ENCODE measurements at places on chromosomes 3 and 15.
A peak's percentile ranks its signal among the peaks of the same experiment; 100 is the strongest.

DNA sequence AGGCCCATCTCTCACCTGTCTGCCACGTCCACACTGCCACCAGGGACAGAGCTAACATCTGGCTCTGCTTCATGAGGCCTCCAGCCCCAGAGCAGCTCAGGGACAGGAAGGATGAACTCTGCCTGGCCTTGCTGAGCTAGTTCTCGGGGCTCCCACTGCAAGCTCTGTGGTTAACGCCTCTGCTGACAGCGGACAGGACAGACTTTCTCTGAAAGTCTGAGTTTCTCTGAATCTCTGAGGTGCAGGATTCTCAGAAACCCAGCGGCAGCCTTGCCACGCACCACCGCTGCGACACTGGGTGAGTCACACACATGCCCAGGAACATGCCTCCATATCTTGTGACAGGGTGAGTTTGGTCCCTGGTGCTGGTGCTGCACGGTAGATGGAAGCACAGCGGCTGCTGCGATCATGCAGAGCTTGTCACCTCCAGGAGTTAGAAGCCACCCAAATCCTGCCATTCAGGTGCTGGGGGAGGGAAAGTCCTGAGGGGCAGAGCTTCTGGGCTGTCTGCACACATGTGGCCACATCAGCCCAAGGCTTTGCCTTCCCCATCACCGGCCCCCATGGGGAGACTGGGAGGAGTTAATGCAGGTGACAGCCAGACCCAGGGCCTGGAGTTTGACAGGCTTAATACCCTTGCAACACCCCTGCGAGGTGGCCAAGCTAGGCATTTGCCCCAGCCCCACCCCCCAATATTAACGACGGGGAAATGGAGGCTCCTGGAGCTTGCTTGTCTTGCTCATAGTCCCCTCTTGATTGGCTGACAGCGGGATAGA lies 267.0 kb downstream of the PLCL2 start:
- no peak for DNase-seq

- DNase-seq, result no peak
Observed at GRCh38 chr3:18740631-18741583, 315.8 kb upstream of the SATB1 start.

GRCh38 chr15:40301467-40302179 lies 6.1 kb downstream of the PLCB2 start:
- no peak for DNase-seq

GRCh38 chr3:69879051-69879450 lies 120.5 kb upstream of the SAMMSON start:
- DNase-seq, result no peak

DNA sequence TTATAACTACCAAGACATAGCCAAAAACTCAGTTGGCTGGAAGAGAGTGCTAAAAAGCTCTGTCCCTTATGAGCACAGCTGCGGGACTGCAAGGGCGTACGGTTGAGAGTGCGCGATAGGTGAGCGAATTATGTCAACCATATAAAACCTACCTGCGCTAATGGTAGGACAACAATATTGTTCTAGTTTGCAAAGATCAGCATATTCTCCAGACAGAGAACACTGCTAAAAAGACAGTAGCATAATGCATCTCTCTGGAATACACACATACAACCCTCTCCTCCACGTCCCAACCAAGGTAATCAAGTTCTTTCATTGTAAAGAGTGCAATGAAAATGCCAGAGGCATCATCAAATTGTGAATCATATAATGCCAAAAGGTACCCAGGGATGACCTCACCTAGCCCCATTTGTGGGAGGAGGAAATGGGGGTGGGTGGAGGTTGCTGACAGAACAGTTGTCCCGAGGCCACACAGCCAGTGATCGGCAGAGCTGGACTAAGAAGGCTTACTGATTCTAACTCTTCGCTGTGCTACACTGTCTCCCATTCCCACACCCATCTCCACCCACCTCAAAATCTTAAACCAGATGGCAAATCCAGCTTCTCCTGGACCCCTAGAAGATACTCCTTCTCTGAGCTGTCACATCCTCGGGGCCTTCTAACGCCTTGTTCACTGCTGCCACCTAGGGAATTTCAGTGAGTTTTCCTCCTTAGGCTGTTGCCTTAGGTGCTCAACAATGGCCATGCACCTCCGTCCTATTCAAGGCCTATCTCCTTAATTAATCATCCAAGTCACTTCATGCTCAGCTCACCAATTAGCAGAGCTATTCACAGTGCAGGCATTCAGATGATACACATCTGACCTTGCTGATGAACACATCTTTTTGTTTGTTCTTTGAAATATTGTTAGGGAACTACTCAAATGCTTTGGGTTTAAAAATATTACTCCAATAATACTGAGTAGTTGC lies 60.7 kb downstream of the RPL22L1 start:
- peak; percentile 34 for DNase-seq

DNA sequence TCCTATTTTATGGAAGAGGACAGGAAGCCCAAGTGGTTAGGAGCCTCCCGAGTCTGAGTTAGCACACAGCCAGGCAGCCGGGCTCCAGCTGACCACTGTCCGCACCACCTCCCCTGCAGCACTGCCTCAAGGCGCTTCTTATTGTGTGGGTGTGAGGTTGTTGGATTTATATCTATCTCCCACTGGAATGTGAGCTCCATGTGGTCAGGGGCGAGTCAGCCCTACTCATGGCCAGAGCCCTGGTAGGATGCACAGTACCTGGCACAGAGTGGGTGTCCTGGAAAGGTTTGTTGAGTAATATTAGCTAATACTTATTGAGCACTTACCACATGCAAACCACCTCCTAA lies 9.7 kb upstream of the FBLN2 start:
- no peak for DNase-seq

GRCh38 chr15:71203586-71204474 lies 88.6 kb downstream of the THSD4 start:
- no peak for DNase-seq

DNA sequence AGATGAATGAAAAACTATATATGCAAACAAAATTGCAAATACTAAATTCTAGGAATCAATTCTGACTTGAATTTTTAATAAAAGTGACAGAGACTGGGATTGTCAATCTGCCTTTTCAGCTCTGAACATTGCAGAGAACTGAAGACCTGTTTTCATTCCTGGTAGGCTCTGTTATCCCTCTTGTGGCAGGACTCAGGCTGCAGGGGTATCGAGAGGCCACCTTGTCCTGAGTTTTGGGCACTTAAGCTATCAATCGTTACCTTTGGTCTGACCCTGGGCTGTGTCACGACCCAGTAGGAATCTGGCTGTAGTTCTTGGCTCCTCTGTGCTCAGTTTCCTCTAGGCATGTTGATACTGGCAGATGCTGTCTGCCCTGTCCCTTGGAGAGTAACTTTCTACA lies 238.0 kb downstream of the CACNA2D3 start:
- no peak for DNase-seq

DNA sequence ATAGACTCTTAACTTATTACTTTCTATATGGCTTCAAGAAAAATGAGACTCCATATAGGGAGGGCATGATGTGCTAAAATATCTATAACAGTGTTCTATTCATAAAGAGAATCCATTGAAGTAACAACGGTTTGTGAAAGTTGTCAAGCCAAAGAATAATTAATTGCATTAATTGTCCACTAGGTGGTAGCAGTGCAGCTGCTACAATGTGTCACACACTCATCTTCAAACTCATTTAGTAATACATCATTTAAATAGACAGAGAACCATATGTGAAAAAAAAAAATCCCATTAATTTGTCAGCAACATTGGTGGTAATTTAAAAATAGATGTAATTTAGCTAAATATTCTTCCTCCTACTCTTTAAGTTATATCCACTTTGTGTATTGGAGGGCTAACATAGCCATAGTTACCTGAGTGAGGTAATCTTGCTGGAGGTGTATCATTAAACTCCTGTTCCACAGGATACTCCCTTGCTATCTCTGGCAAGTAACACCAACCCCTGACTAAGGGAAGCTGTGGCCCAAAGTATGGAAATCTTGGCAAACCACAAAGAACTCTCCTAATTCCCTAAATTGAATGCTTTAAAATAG lies 3.7 kb upstream of the CPA3 start:
- no peak for DNase-seq

DNA sequence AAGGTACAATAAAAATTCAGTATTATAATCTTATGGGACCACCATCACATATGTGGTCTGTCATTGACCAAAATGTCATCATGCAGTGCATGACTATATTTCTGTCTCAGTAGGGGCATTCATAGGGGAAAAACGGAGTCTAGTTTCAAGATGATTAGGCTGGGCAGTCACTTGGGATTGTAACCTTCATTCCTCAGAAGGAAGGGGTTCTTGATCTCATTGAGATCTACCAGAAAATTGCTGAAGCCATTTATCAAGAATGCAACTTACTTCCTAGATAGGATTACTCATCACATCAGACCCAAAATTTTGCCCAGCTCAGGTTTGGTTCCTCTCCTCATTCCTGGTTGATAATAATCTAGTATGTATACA lies 37.3 kb downstream of the BTD start:
- DNase-seq, result no peak

DNA sequence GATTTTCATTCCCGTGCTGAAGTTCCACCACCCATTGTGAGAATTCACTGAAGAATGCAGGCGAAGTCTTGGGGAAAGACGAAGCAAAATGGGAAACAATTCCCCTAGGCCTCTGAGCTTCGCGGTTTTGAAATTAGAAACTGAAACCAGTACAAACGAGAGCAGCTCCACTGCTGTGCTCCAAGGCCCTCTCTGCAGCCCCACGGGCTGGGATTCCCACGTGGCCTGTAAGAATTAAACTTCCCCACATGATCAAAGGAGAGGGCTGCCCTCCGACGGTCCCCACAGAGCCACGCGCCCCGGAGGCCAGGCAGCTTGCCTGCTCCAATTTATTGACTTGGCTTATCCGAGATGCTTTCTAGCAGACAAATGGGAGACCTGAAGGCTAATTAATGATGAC lies 144.0 kb downstream of the GREM1 start:
- DNase-seq, result peak; percentile 61

- DNase-seq, result no peak
Observed at GRCh38 chr3:146781606-146782005, 176.5 kb upstream of the PLSCR5 start.

DNA sequence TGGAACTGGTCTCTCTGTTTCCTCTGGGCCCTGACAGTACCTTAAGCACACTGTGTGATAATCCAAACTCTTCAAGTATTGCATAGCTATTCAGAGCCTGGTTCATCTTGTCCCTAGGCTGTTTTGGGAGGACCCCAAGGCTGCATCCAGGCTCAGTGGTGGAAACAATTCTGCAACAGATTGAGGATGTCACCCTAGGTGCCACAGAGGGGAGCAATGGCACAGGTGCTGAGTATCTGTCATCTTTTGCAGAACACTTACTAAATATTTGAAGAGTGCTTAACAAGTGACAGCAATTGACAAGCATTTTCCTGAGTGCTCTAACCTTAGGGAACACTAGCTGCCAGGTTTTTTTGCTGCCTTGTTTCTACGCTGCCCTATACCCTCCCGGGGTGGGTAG lies 27.8 kb downstream of the STARD5 start:
- no peak for DNase-seq

DNA sequence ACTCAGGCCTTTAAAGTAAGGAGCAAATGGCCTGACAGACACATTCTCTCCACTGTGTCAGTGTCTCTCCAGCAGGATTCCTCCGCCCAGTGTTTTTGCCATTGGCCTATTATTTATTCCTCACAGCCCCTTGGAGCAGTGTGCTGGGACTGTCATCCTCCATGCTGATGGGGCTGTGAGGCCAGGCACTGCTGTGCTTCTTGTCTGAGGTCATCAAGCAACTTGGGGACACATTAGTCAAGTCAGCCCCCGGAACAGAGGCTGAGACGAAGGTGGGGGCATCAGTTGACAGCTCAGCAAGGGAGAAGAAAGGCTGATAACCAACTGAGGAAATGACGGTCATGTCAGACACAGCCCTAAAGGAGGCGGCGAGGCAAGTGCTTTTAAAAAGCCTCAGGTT lies 67.4 kb downstream of the XXYLT1 start:
- DNase-seq, result no peak

DNA sequence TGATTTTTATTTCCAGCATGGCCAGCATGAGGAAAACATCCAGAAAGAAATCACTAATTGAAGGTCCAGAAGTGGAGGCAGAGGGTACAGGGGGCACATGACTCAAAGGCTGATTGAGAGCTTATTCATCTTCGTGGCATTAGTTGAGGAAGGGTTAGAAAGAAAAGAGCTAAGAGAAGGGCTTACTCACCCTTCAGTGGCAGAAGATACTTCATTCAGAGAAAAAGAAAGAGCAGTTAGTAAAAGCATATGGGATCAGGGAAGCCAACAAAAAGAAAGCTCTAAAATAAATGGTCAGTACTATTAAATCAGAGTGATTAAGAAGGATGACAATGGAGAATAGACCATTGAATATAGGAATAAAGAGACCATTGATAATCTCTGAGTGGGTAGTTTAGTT lies 25.2 kb downstream of the GAP43 start:
- DNase-seq, result no peak

GRCh38 chr15:52085299-52085698 lies 27.3 kb downstream of the BCL2L10 start:
- DNase-seq, result no peak

GRCh38 chr3:101676765-101677435 lies at the start of gene ZBTB11:
ZBTB11 (minus strand) TSS chr3:101677132; CDS start chr3:101676914, 218 bp downstream.
- peak; percentile 100 for DNase-seq

DNA sequence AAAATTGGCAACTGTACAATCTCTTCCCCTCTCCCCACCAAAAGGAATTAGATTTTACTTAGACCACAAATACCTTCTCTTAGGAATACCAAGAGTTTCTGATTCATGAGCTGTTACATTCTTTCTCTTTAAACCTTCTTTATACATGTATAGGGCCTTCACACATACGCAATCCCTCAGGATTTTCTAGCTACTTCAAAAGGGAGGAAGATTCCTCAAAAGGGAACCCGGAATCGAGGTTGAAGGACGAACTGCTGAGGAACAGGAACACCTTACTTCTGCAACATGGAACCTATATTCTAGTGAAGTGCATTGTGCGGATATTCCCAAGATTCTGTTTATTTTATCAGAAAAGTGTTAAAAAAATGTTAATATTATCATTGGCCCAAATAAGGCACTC lies 52.3 kb downstream of the GABRB3 start:
- DNase-seq, result no peak

DNA sequence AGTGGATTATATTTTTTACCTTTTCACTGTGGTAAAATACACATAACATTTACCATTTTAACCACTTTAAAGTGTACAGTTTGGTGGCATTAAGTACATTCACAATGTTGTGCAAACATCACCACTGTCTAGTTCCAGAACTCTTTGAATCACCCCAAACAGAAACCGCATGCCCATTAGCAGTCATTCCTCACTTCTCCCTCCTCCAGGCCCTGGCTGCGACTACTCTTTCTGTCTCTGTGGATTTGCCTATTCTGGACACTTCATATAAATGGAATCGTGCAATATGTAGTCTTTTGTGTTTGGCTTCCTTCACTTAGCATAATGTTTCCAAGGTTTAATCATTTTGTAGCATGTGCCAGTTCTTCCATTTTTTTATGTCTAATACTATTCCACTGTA lies 409.8 kb downstream of the NTRK3 start:
- no peak for DNase-seq

- DNase-seq, result no peak
Observed at GRCh38 chr3:16136055-16136454, 38.4 kb upstream of the GALNT15 start.

DNA sequence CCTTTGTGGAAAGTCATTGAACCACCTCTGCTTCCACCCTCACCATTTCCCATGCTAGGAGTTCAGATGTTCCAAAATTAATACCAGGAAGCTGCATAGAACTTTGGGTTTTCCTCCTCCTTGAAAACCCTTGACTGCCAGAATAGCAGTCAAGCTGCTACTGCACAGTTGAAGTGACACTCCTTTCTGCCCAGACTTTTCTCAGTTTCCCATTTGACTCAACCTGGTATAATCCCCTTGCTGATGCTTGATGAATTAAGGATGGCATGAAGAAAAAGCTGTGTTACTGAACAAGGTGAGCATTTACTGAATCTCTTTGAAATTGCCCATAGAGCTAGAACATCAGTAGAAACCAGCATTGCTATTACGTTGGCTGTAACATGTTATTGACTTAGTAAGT lies 286.0 kb downstream of the EDEM1 start:
- DNase-seq, result no peak
